ENCODE measurements at places on chromosomes 4 and X.

DNA sequence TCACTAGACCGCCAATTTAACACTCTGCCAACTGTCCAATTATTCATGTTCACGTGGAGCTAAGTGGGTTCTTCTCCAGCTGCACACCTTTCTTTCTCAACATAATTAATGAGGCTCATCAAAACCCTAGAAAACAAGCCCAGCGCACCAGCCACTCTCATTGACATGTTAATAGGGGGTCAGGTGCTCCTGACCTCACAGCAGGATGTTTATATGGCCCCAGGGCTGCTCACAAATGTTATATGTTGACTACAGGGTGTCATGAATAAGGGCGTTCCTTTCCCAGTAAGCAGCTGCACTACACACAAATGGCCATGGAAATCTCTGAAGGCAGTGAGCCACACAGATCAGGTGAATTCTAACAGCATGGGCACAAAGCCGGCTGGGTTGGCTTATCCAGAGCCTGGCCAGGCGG lies 209.8 kb downstream of the MGST2 start:
- no peak for DNase-seq

DNA sequence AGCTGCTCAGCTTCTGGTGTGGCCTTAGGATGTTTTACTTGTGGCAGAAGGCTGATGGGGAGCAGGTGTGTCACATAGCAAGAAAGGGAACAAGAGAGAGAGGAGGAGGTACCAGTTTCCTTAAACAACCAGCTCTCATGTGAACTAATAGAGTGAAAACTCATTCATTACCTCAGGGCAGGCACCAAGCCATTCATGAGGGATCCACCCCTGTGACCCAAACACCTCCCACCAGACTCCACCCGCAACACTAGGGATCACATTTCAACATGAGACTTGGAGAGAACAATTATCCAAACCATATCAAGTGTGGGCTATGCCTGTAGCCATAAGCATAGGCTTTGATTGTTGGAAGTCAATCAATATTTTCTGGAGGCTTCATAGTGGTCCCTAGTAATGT lies 56.0 kb downstream of the GSX2 start:
- DNase-seq = no peak

GRCh38 chr4:83080561-83080960 lies 34.0 kb downstream of the PLAC8 start:
- no peak for DNase-seq

DNA sequence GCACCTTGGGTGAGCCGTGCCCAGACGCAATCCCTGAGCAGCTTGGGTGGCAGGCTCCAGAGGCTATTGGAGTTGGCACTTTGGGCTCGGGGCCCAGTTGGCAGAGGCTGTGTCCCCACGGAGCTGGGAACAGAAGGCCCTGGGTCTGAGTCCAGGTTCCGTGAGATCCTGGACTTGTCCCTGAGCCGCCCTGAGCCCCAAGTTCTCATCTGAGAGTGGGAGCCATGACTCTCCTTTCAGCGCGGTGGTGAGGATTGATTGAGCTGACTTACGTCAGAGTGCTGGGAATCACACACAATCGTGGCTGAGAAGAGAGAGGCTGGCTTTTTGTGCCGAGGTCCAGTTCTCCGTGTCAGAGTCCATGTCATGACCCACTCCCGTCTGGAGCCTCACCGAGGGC lies 98.0 kb downstream of the PSAPL1 start:
- no peak for DNase-seq

GRCh38 chrX:76148753-76149152 lies 24.1 kb upstream of the PBDC1 start:
- DNase-seq = peak; percentile 75
